ENCODE measurements at places on chromosomes 7 and 10. TPM values are rescaled to one million over a fixed set of nuclear protein-coding genes. Genes with fewer than 3 reads are reported as not detected.
A peak's percentile ranks its signal among the peaks of the same experiment; 100 is the strongest.

DNA sequence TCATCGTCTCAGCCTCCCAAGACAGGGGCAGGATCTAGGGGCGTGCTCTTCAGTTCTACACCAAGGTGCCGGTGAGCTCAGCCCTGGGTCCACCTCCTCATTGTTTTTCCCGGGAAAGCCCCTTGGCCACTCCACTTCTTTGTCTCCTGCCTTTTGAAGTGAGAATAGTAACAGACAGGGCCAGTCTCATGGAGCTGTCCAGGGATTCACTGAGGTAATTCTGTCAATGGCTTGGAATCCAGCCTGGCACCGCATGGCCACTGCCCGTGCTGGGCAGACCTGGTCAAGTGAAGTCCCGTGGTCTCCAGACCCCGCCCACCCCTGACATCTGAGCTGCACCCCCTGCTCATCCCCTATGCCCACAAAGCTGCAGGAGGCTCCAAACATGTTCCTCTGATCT lies 138.9 kb downstream of the TNS3 start:
- DNase-seq = no peak

- peak; percentile 87 for DNase-seq
Observed at GRCh38 chr10:15168291-15168785, at the start of gene NMT2. TSS of gene NMT2 (minus strand) at chr10:15168693. CDS start at chr10:15168612, 81 bp downstream.

DNA sequence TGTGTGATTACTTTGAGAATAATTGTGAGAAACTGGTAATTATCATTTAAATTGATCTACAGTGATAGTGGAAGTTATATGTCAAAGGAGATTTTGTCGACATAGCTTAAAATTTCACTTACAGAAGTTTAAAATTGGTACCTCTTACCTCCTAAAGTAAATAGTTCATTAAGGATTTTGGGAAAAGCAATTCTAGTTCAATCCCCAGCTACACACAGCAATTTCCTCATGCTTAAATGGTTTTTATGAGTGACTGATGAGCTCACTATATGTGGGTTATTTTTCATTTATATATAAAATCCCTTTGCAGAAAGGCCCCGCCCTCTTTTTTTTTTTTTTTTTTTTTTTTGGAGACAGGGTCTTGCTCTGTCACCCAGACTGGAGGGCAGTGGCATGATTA lies 12.7 kb downstream of the KMT2E start:
- DNase-seq = no peak

DNA sequence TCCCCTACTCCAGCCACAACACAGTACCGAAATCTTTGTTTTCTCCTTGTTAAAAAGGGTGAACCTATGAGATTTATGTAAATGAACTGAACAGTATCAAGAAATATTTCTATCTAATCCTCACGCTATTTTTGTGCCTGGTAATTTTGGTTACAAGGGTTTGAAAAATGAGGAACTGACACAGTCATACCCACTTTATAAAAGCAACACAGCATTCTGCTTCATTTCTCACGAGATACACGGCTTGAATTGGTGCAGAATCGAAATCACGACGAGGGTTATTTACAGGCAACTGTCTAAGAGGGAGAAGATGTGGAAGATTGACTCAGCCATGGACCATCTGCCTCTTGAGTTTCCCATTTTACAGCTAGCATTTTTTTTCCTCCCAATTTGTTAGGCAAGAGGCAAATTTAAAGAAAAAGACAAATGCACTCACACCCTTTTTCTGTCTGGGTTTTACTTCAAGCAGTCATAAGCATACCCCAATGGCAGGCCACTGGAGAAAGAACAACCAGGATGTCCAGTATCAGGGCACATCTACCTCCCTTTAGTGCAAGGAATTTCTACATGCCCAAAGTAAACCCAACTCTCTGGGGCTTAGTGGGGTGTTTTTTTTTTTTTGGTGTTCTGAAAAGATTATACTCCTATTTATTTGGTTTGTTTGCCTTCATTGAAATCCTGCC lies 108.1 kb downstream of the ITGB8 start:
- no peak for DNase-seq

The LRMDA gene
- total RNA-seq = 0.48 TPM

The KLLN gene
- total RNA-seq = 0.52 TPM

All from WTC11 (cell line).